Left renal pelvis (tissue), 4 donors: ENCODE measurements at places on chromosomes 6 and 20.

DNA sequence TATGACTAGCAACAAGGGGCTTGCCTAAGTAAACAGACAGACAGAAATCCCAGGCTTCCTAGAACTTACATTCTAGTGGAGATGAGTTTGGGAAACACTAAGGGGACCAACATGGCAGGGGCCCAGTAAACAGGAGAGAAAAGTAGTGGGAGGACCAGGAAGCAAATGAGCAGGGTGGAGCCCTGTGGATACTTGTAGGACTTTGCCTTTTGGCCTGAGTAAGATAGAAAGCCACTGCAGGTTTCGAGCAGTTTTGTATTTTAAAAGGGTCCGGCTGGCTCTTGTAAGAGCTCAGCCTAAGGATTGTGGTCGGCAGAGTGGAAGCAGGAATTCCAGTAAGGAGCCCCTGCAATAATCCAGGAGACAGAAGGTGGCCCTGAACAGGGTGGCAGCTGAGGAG, 125.5 kb downstream of the MAP3K7 start:
- no peak for DNase-seq

GRCh38 chr6:21137700-21138335, 455.7 kb upstream of the SOX4 start:
- no peak for DNase-seq

DNA sequence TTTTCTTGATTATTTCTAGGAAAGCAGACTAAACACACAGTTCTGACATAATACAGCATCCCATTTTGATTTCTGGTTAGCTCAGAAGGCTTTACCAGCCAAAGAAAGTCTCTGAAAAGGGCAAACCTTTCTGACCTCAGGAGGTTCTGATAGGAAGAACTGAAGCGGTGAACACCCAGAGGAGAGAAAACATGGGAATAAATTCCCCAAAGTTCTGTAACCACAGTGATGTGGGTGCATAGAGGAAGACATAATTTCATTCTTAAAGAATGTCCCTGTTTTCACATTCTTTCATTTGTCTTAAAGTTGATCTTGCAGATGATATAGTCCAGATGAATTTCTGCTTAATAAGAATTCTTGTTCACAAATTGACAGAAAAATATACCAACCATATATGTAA, 60.3 kb downstream of the RSPO3 start:
- DNase-seq: no peak

DNA sequence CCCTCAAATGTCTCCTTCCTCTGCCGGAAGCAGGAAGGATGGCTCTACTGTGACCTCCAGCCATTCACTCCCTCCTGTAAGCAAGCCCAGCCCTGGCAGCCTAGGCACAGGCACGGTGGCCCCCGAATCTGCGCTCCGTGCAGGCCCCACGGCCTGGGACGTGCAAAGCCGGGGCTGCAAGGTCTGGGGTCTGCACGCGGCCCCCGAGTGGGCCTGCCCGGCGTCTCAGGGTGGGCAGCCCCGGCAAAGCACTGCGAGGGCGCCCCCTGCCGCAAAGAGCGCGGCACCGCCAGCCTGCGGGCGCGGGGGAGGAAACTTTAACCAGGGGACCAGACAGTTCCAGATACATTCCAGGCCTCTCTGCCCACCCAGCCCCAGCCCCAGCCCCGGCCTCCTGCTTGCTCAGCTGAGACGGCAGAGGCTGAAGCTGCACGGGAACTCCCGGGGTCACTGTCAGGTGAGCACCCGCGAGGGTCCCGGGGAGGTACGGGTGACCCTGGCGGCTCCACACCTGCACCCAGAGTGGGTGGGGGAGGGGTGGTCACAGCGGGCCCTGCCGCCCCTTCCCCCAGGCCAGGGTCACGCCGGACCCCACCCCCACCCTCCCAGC, 98.8 kb downstream of the ASXL1 start:
- DNase-seq: no peak
